ENCODE measurements at places on chromosomes 12 and 14.
A peak's percentile ranks its signal among the peaks of the same experiment; 100 is the strongest.

- DNase-seq = no peak
Observed at GRCh38 chr12:112607427-112607826, 184.1 kb upstream of the RPH3A start.

DNA sequence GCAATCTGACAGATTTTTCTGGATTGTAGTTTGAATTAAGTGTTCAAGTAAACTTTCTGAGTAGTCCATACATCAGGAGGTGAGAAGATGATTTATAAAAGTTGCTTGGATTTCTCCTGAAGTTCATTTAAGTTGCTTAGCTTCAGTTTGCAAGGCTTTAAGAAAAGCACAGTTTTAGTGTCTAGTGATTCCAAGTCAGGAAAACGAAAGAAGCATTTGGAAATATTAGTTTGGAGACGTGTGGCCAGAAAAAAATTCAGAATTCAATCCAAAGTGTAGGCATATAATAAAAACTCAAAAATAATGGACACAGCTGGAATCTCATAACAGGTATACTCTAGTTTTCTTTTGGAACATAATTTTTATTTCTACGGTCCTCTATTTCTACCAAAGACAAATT, 25.5 kb upstream of the PRICKLE1 start:
- no peak for DNase-seq

- peak; percentile 46 for DNase-seq
Observed at GRCh38 chr12:100574187-100575074, 947 bp downstream of the GAS2L3 start.

GRCh38 chr12:130126023-130126432, 36.2 kb upstream of the FZD10 start:
- no peak for DNase-seq

DNA sequence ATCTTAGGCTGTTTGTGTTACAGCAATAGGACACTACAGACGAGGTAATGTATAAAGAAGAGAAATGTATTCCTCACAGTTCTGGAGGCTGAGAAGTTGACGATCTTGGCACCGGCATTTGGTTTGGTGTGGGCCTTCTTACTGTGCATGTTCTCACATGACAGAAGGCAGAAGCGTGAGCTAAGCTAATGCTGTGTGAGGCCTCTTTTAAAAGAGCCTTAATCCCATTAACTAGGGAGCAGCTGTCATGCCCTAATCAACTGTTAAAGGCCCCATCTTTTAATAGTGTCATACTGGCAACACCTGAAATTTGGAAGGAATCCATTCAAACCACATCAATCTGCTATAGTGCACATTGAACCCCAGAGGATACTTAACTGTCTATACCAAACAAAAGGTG, 992.9 kb downstream of the GALC start:
- DNase-seq = no peak

DNA sequence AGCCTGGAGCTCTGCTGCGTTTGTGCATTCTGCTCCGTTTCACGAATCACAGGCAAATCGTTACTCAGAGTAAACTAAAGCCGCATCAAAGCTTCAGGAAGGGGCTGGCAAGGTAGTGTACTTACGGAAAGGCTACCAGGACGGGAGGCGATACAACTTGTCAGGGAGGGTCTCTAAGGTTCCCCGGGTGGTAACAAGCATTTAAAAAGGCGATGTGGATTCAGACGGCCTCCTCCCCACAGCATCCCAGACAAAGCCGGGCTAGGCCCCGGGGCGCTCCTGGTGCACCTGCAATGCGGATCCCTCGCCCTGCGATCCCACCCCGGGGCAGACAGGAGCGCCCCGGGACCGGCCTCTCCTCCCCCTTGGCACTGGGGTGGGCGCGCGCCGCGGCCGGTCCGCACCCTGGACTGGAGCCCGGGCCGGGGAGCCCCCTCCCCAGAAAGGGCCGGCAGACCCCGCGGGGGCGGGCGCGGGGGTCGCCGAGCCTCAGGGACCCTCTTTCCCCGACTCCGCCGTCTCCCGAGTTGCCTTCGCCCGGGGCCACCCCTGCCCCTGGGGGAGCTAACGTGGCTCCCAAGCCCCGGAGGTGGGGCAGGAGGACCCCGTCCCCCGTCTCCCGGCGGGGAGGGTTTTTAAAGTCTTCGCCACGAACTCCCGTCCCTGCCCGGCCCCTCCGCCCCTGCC, 718 bp downstream of the CCDC92 start:
- DNase-seq = peak; percentile 63

DNA sequence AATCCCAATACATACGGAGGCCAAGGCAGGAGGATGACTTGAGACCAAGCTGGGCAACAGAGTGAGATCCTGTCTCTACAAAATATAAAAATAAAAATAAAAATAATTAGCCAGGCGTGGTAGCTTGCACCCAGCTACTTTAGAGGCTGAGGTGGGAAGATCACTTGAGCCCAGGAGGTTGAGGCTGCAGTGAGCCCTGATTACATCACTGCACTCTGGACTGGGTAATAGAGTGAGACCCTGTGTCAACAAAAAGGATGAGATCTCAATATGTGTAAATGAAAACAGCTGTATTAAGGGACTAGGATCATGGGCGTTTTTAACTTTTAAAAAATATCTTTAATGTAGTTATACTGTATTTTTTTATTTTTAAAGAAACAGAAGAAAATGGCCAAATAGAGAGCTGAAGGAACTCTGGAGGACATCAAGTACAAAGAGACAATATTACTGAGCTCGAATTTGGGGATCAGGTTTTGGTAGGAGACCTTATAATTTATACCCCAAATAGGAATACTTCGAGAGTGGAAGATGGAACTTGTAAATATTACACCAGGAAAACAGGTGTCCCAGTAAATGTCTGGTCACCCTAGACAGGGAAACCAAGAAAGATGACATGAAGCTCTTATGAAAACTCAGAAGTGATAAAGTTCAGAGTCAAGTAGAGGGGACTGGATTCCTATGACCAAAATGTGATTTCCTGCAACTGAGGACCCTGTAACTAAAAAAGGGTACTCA, 13.1 kb downstream of the BATF start:
- DNase-seq = no peak

DNA sequence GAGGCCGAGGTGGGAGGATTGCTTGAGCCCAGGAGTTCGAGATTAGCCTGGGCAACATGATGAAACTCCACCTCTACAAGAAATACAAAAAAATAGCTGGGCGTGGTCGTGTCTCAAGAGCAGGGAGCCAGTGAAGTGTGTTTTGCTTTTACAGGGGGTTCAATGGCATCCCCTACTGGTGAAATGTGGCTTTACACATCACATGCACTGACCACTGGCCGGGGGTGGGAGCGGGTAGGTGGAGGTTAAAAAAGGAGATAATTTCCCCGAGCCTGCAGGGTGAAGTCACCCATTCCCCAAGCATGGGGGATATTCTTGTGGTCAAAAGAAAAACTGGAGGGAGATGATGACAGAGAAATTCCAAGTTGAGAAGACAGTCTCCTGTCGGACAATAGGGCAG, 63.6 kb upstream of the PWP1 start:
- peak; percentile 10 for DNase-seq

GRCh38 chr14:35197015-35197414, 74.7 kb downstream of the PRORP start:
- DNase-seq = no peak

DNA sequence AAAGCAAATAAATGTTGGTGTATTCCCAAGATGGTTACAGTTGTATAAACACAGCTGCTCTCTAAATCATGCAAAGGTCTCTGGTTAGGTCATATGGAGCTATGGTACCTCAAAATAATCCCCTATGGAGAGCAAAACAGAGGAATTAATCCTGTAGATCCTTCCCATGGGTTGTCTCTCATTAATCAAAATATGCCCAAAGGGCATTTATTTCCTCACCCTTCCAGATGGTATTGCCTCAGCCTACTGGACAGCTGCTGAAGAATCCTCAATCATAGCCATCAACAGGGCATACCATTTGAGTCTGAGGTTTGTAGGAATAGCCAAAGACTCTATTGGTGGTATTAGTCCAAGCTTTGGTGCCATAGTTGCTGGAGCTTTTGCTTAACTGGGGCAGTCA, 360.9 kb downstream of the RPL10L start:
- no peak for DNase-seq

GRCh38 chr12:14540801-14541462, 26.8 kb downstream of the PLBD1 start:
- no peak for DNase-seq

GRCh38 chr12:84075991-84076390, 836.6 kb downstream of the SLC6A15 start:
- DNase-seq = peak; percentile 30

DNA sequence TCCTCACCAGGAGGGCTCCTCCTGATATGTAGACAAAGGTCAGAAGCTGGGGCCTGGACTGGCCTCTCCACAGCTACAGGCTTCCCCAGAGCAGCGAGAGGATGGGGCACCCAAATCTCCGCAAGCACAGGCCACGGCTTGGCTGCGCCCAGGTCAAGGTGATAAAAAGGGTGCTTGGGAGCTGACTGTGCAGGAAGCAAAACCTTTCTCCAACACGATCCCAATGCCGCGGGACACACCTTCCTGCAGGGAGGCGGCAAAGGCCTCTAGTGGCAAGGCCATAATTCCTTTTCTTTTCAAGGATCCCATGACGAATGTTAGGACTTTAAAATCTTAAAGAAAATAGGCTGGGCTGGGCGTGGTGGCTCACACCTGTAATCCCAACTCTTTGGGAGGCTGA, 13.6 kb downstream of the ITPK1 start:
- DNase-seq = no peak

GRCh38 chr12:1924996-1925683, 6.7 kb upstream of the CACNA2D4 start:
- DNase-seq = no peak

DNA sequence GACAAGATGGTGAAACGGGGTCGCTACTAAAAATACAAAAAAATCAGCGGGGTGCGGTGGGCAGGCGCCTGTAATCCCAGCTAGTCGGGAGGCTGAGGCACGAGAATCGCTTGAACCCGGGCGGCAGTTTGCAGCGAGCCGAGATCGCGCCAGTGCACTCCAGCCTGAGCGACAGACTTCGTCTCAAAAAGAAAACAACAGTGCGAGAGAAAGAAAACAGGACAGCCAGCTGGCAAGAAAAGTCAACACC, 633 bp upstream of the RNU4-2 start:
- DNase-seq = no peak

GRCh38 chr12:115500872-115501271, 776.6 kb downstream of the MED13L start:
- DNase-seq = no peak

- no peak for DNase-seq
Observed at GRCh38 chr12:81143057-81143456, 65.2 kb downstream of the ACSS3 start.

DNA sequence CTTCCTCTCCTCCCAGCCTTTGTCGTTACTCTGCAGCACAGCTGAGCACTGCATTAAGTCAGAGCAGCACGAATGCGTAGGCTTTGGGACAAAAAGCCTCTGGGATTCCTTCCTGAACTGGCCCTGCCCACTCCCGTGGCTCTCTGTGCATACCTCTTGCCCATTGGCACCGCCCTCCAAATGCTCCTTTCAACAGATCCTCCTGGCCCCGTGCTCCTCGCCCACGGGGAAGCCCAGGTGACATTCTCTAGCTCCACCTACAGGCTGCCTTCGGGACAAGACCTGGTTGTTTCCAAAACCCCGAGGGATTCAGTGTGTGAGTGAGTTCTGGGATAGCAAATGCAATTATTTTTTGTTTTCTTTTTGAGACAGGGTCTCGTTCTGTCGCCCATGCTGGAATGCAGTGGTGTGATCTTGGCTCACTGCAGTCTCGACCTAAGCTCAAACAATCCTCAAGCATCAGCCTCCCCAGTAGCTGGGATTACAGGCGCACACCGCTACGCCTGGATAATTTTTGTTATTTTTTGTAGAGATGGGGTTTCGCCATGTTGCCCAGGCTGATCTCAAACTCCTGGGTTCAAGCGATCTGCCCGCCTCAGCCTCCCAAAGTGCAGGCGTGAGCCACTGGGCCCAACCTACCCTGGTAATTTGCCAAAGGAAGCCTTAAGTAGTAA, 17.9 kb upstream of the TDRD9 start:
- peak; percentile 80 for DNase-seq

DNA sequence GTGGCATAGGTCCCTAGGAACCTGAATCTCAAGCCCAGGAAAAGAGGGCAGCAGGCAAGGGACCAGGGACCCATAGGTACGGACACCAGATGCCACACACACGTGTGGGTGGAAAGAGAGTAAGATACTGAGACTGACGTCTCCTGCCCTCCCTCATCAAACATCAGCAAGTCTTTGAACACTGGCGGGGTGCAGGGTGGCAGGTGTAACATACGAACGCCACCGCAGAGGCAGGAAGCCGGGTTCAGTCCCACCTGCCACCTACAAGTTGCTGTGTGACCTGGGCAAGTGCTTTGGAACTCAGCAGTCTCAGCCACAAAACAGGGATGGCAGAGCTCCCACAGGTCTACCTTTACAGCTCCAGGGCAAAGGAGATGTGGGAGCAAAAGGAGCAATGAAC, 11.1 kb downstream of the ACTN1 start:
- no peak for DNase-seq

- DNase-seq = no peak
Observed at GRCh38 chr12:132342251-132343227, 13.2 kb upstream of the GALNT9 start.

GRCh38 chr14:76780058-76780345, 18.7 kb downstream of the VASH1 start:
- DNase-seq = no peak

DNA sequence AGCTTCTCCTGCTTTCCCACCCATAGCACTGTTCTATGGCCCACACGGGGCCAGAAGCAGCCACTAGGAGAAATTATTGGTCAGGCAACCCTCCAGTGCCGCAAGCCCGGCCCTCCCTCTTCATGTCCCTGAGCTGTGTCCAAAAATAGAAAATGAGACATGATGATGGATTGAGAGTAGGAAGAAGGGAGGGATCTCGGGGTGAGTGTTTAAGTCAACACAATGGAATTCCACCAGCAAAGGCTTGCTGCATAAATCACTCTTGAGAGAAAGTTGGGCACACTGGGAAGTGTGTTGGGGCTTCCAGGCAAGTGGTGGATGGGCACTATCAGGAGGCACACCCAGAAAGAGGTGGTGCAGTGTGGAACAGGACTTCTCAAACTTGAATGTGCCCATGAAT, 94.2 kb downstream of the LLPH start:
- DNase-seq = peak; percentile 91

DNA sequence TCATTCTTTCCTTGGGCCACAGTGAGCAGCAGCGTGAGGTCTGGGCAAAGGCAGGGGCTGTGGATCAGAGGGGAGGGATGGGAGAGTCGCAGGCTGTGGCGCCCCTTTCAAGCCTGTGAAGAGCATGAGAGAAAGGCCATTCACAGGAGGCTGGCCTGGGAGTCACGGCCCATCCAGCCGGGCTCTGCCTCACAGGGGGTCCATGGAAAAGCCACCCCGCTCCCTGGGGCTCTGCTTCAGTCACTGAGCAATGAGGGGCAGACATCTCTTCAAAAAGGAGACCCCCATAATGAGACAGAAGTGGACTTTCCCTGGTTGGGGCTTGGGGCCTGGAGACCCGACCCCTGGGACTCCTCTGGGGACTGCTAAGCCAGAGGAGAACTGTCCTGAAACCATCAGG, 117.0 kb upstream of the GSC start:
- no peak for DNase-seq

DNA sequence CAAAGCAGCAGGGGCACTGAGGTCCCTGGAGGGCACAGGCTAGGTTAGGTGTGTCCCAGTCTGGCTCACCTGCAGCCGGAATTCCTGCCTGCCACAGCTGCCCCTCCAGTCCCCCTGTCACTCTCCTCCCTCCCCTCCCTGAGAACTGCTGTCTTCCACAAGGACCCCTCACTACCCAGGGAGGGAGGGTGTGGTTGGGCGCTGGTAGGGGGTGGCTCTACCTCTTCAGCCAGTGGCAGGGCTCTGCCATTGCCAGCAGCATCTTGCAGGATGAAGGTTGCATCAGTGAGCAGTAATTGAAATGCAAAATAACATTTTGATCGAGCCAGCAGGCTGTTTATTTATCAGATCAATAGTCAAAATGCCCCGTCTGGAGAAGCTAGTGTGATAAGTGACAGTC, 45.7 kb downstream of the ESRRB start:
- DNase-seq = no peak

GRCh38 chr12:79717006-79717405, 26.2 kb upstream of the PAWR start:
- no peak for DNase-seq
